ENCODE measurements at places on chromosomes 4 and X.

GRCh38 chr4:122890147-122890795, 32.1 kb downstream of the NUDT6 start:
- no peak for DNase-seq

- DNase-seq = peak; percentile 20
These were observed 61.9 kb upstream of the NFKB1 start for GRCh38 chr4:102439236-102439614.

DNA sequence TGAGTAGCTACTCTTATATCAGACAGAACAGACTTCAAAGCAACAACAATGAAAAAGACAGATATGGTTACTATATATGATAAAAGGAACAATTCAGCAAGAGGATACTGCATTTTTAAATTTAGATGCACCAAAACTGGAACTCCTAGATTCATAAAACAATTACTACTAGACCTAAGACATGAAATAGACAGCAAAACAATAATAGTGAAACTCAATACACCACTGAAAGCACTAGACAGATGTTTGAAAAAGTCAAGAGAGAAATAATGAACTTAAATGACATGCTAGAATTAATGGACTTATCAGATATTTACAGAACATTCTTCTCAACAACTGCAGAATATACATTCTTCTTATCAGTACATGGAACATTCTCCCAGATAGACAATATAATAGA, 99.5 kb upstream of the ITM2A start:
- DNase-seq = no peak

- no peak for DNase-seq
These were observed 6.0 kb upstream of the SH3TC1 start for GRCh38 chr4:8192748-8193738.

- no peak for DNase-seq
These were observed 71.2 kb upstream of the EGFL6 start for GRCh38 chrX:13498238-13498637.

- DNase-seq = no peak
These were observed 191.5 kb downstream of the SLIT2 start for GRCh38 chr4:20443015-20443805.

DNA sequence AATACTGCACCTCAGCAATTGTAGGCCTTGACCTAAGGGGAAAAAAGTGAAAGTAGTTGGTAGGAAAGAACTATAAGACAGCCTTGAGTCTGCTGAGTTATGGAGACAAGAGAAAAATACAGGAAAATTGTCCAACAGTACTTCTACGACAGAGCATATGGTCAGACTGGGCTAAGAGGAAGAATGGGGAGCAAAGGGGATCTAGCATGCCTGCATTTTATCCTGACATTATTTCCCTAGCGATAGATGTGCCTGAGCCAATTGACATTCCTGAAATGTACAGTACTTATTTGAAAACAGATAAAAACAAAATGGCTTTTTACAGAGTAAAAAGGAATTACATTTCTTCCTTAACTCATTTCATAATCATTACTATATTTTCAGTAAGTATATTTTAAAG, 22.2 kb downstream of the GUCY1A1 start:
- no peak for DNase-seq

GRCh38 chr4:145248971-145249370, 68.6 kb upstream of the OTUD4 start:
- DNase-seq = no peak

GRCh38 chrX:21373001-21373400, 1.2 kb upstream of the CNKSR2 start:
- DNase-seq = no peak

- DNase-seq = no peak
These were observed 196.1 kb downstream of the ZNF330 start for GRCh38 chr4:141416677-141417363.

GRCh38 chr4:121140716-121141460, 23.2 kb downstream of the TNIP3 start:
- peak; percentile 31 for DNase-seq

DNA sequence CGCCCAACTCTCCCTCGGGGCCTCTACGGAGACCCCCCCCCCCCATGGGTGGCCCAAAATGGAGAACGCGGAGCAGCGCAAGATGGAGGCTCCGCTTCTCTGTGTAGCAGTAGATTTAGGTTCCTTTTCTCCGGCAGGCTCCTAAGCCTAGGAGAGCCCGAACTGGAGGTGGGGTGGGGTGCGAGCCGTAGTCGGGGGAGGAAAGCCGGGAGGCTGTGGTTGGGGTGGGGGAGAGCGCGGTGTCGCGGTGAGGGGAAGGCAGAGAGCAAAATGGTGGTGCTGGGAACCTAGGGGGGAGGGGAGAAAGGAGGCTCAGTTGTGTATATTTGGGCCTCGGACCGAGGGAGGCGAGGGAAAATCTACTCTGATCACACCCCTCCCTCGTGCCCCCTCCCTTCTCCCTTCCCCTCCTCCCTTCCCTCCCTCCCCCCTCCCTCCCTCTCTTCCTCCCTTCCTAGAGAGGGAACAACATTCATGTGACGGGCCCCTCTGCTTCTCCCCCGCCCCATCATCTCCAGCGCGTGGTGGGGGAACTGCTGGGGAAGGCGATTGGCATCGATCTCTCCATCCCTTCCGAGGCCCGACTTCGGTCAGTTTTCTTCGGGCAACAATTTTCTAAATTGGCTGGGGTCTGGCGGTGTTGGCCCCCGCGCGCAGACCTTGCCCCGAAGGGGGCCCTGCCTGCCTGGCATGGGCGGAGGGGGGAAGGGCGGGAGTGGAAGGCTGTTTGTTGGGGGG, at the start of gene STAG2:
Gene STAG2 (plus strand): TSS at position 439 of the 738 bp plus-strand sequence. CDS start 60,922 bp downstream, outside the sequence.
- peak; percentile 35 for DNase-seq

GRCh38 chr4:136831553-136831952, 700.7 kb downstream of the PCDH18 start:
- DNase-seq = no peak

DNA sequence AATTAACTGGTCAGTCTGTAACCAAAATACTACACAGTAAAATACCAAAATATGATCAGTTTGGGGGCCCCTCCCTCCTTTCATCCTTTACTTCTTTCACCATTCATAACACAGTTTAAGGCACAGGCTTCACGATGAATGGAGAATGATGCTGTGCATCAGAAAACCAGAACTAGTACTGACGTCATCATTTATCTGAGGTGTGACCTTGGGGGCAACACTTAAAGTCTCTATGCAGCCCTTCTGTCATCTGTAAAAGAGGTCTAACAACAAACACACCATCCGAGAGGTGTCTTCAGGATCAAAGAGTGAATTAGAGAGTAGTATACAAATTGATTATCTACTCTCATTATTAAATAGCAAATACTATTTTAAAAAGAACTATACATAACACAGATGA, 135.4 kb downstream of the SH3KBP1 start:
- no peak for DNase-seq

DNA sequence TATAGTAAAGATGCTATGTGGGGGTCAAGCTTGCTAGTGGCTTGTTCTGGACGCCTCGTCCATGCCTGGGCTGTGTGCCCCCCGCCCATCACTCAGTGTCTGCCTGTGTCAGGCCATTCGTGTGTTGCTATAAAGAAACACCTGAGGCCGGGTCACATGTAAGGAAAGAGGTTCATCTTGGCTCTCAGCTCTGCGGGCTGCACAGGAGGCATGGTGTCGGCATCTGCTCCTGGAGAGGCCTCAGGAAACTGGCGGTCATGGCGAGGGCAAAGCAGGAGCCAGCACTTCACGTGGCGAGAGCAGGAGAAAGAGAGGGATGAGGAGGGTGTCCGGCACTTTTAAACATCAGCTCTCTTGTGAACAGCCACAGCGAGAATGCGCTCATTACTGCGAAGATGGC, 25.2 kb downstream of the PIGG start:
- no peak for DNase-seq

- DNase-seq = no peak
These were observed 76.5 kb downstream of the CD99L2 start for GRCh38 chrX:150821971-150822370.

- no peak for DNase-seq
These were observed 21.9 kb upstream of the SPON2 start for GRCh38 chr4:1194010-1194900.

DNA sequence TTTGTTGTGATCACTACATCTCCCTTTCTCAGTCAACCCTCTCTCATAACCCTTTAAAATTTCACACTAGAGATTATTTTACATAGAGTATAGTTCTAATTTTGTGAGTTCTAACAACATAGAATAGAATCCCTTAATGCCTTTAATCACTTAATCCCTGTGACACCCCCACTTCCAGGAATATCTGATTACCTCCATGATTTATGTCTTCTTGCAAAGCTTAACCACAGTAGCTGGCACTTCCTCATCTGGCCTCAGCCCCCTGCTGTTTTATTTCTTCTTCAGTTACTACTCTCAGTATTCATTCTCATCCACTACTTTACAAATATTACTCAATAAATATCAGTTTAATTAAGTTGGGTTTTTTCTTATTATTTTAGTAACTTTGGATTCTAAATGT, 340.9 kb downstream of the CENPC start:
- DNase-seq = no peak

- DNase-seq = no peak
These were observed at the start of gene ERAS for GRCh38 chrX:48826135-48826875. Gene ERAS, plus strand, starts transcription at chrX:48826513. Its CDS starts 2,611 bp downstream, at chrX:48829124.

GRCh38 chr4:74316397-74316796, 8.1 kb downstream of the EPGN start:
- DNase-seq = no peak

DNA sequence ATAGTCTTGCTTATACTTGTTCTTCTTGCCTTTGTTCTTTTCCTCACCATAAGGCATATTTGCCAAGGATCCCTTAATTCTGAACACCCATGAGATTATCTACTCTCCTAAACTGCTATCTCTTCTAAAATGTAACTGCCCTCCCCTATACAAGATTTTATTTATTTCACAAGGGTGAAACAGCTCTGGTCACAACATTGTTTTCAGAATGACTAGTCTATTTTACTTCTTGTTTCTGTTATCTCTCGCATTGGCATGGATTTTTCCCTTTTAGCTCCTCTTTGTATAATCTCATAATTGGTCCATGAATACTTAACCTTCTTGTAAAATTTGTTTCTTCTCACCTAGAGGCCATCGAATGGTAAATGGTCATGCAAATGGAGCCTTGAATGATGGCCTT, 17.2 kb upstream of the COL25A1 start:
- DNase-seq = no peak

DNA sequence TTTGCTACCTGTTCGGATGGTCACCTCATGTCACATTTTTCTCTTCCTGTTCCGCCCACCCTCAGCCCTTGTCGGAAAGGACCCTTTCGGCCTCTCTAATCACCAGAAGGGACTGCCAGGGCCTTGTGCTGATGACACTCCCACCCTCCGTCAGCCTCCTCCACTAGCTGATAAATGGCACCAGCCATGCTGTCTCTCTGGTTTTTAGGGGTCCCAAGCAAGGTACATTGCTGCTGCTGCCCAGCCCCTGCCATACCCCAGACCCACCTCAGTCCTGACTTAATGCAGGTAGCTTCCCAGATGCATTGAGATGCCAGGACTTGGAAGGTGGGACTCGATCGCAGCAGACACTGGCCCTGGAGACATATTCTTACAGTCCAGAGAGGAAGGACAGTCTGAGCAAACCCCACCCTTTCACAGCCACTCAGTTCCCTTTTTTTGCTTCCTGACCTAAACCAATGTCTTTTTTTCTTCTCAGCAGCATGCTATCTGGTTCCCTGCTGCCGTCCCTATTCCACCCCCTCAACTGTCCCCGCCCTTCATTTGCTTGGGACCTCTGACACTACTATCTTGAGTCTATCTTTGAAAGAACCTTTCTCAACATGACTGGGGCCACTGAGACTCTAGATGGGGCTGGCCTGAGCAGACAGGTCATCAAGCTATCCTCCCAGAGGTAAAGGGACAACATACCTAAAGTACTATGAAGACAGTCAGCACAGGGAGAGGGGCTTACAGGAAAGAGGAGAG, at the start of gene BTK:
Gene BTK (minus strand): TSS at position 397 of the 747 bp plus-strand sequence. CDS start 10,907 bp downstream, outside the sequence.
- DNase-seq = no peak

- no peak for DNase-seq
These were observed 736 bp downstream of the IDS start for GRCh38 chrX:149504226-149504914.

DNA sequence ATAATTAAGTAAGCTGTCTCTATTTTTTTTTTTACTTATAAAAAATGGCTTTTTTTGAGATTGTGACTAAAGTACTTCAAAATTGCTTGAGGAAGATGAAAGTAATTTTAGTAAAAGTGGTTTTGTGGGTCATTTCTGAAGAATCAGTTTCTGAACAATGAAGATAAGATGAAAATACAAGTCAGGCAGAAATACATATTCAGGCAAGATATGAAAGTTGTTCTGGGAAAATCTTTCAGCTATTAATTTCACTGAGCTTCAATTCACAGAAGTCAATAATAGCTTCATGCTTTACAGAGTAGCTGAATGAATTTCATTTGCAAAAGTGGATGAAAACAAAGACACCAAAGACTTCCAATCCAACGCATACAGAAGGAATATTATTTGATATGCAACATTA, 305.2 kb upstream of the ARSJ start:
- no peak for DNase-seq

DNA sequence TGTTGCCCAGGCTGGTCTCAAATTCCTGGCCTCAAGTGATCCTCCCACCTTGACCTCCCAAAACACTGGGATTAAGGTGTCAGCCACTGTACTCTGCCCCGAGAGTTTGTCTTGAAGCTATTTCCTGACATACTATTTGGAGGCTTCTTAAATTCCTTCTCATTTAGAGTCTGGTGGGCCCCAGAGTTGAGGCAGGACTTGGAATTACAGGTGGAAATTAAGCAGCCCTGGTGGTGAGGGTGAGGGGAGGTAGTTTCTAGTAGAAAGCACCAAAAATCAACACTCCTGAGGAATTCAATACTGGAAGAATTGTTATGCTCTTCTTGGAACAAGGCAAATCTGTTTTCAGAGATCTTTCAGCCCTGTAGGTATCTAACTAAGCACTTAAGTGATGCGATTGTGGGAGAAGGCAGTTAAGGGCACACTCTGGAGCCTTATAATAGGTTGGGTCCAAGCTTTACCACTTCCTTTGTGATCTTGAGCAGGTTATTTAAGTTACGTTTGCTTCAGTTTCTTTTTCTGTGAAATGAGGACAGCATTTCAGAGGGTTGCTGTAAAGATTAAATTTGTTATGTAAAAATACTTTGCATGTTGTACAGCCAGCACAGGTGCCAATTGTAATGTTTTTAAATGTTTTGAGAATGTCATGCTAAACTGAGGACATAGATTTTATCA, 200.7 kb downstream of the SOWAHB start:
- no peak for DNase-seq

- DNase-seq = no peak
These were observed 776 bp upstream of the SOWAHD start for GRCh38 chrX:119757646-119757978.

DNA sequence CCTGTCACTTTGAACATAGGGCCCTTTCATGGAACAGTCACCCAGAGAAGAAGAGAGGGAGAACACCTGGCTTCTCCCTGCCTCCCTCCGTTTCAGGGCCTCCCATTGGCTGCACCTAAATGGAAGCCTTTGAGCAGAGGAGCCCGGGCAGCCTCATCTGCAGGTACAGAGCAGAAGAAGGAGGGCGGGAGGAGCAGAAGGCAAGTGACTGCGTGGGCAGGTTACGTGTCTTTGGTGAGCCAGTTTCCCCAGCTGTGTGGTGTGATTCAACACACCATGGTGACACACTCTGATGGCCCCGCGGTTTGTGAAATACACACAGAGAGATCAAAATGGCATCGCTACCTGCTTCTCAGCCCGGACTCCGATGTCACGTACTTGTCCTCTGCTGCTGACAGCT, 431 bp downstream of the C4orf50 start:
- DNase-seq = no peak
